Activated naive CD8-positive, alpha-beta T cell treated with anti-CD3 and anti-CD28 coated beads, Interleukin-2, amount 50 U/mL, for 16 hours (primary cell): ENCODE measurements at places on chromosomes 16 and 17.

DNA sequence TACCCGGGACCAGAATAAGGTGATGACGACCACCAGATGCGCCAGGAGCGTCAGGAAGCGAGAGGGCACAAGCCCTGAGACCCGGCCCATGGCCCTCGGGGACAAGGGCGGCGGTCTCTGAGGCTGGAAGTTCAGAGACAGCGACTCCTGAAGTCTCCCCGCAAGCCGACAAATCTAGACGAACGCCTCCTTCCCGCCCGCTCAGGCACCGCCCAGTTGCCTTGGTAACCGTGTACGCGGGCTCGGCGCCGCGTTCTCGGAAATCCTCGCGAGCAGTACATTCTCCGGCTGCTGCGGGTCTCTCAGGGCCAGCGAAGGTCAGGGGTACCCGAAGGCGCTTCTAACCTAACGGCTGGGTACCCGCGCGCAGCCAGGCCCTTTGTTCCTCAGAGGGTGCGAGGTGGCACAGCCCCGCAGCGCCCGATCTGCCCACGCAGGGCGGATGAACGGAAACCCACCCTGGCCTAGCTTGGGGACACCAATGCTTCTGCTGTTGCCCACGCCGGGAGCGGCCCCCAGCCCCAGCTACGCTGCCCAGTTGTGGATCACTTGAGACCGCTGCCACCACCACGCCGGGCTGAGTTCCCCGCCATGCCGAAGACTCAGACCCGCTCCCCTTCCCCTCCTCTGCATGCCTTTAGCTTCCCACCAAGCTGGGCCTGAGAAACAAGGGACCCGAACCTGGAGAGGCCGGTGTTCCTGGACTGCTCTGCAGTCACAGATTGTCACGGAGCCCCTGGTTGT lies at the start of gene TMEM107:
Gene TMEM107 (minus strand): TSS at position 184 of the 744 bp plus-strand sequence. CDS start 94 bp downstream, at position 90.
- DNase-seq: peak; percentile 64

GRCh38 chr17:38715216-38715943 lies 10.3 kb downstream of the MLLT6 start:
- no peak for DNase-seq

- DNase-seq: no peak
Observed at GRCh38 chr16:968620-969019, 2.2 kb downstream of the LMF1 start.

DNA sequence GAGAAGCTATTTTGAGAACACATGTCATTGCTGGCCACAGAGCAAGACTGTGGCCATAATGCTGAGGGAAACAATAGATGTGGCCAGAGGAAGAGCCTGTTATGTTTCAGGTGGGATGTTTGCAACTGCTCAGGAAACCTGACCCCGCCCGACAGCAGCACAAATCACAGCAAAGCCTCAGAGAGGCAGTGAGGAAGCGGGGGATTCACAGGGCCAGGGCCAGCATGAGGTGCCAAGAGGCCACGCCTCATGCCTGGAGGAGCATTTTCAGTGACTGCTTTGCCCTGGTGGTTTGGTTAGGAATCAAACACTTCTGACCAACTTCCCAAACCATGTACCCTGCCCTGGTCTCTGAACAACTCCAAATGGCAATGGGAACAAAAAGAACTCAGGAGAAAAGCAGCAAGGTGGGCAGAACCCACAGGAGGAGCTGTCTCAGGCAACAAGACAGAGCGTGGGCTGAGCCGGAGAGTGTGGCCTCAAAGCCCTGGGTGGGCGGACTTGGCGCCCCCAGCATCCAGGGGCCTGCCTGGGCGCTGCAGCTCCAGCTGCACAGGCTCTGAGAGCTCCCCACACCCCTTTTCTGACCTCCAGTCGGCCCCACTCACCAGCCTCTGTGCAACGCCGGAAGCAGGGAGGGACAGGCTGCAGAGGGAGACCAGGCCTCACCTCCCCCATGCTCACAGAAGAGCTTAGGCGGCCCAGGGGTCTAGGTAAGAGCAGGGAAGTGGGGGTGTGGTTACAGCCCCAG lies 20.6 kb downstream of the HIC1 start:
- no peak for DNase-seq

GRCh38 chr17:9270921-9271320 lies 249.6 kb downstream of the NTN1 start:
- DNase-seq: no peak

- no peak for DNase-seq
Observed at GRCh38 chr17:71869293-71869692, 251.5 kb upstream of the SOX9 start.

DNA sequence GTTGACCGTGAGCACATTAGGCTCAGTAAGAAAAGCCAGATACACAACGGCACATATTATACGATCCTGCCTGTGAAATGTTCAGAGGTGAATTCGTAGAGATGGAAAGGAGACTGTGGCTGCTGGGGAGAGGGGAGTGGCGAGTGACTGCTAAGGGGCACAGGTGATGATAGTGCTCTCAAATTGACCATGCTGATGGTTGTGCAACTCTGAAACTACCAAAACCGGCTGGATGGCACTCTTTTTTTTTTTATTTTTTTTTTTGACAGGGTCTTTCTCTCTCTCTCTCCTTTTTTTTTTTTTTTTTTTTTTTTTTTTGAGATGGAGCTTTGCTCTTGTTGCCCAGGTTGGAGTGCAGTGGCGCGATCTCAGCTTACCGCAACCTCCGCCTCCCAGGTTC lies 8.1 kb upstream of the SEC14L5 start:
- no peak for DNase-seq

- DNase-seq: no peak
Observed at GRCh38 chr16:23031508-23032098, 117.6 kb downstream of the USP31 start.

DNA sequence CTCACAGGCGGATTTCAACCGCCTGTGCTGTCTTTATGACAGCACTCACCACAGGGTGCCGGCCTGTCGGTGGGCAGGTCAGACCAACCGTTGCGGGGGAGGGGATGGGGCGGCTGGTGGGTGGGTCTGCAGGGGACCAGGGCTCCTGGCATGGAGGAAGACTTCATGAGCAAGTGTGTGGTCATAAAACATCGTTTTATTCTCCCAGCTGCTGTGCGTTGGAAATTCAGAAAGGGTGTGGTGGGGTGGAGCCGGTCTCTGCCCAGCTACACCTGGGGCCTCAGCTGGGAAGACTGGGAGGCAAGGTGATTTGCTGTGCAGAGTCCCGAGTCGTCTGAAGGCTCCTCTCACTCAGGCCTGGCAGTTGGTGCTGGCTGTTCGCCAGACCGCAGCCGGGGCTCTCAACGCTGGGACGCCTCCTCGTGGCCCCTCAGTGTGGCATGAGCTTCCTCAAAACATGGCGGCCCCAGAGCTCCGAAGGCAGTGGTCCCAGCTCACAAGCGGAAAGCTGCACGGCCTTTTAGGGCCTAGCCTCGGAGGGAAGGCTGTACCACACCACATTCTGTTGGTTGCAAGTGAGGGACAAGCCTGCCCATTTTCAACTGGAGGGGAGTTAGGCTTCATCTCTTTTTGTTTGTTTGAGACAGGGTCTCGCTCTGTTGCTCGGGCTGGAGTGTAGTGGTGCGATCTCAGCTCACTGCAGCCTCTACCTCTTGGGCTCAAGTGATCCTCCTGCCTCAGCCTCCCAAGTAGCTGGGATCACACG lies 45.8 kb upstream of the GSE1 start:
- DNase-seq: no peak

GRCh38 chr16:75578212-75578611 lies 12.0 kb downstream of the GABARAPL2 start:
- no peak for DNase-seq

- DNase-seq: no peak
Observed at GRCh38 chr17:48612456-48612853, 1.6 kb upstream of the HOXB7 start.

DNA sequence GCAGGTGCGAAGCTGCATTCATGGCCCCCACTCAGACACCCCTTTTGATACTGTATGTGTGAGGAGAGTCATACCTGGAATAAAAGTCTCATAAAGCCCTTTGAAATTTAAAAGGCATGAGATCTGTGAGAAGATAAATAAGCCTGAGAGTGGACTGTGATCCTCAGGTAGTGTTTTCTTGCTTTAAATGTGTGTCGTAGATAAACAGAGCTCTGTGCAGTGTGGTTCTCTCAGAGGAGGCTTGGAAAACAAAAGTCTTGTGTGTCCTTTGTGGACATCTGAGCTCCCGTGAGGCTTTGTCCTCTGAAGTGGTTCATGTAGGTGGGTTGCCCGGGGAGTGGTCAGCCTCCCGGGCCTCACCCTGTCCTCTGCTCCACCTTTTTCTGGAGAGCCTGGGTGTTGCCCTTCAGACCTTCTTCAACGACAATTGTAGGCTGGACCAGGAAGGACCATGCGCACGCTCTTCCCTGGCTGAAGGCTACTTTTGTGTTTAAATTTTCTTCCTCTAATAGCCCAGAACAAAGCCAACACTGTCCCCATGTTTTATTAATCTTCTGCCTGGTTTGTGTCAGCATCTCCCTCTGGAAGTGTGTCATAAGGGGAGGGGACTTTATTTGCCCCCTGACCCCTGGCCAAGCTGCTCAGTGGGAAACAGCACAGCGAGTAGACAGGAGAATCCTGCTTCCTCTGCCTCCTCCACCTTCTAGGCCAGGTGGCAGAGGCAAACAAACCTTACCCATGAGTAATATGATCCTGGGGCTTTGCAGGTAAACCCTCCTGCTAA lies 151.2 kb downstream of the MSI2 start:
- no peak for DNase-seq

GRCh38 chr16:16865374-16865773 lies 486.4 kb downstream of the NPIPA7 start:
- no peak for DNase-seq

- no peak for DNase-seq
Observed at GRCh38 chr16:4373909-4374742, 2.5 kb downstream of the VASN start.

DNA sequence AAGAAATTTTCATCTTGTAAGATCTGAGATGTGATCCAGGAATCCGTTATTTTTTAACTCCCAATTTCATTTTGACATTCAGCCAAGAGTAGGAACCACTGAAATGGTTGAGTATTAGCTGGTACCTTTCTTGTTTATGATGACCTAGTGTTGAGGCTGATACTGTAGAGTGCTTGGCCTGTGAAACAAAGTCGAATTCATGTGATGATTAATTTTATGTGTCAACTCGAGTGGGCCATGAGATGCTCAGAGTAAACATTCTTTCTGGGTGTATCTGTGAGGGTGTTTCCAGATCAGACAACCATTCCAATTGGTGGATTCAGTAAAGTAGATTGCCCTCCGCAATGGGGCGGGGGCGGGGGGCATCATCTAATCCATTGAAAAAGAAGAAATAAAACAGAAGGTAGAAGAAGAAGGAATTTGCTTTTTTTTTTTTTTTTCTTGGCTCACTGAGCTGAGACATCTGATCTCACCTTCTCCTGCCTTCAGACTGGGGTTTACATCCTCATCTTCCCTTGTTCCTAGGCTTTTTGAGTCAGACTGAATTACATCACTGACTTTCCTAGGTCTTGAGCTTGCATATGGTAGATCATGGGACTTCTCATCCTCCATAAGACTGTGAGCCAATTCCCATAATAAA lies 264.6 kb upstream of the KCNJ16 start:
- no peak for DNase-seq

DNA sequence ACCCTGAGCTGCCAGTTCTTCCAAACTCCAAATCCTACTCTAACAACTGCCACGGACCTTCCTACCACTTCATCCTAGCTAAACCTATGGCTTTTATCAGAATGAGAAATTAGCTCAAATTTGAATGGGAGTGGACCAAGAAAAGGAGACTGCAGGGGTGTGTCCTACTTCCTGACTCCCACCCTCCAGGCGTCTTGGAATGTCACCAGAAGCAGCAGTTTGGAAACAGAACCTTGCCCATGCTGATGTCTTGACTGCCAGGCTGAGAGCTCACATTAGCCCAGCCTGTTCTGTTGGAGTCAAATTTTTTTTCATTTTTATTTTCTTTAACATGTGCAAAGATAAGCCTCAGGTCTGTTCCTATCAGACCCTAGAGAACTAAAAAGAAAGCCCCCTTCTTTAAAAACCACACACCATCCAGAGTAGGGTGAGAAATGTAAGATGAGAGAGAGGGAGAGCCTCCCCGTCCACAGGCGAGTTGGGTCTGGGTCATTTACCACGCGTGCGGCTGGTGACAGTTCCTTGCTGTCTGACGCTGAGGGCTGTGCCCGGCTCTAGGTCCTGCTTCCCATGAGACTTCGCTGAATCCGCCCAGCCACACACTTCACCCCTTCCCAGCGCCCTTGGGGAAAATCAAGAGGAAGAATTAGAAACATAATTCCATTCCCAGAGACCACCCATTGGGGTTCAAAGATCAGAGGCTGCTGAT lies 54.3 kb downstream of the WNT3 start:
- DNase-seq: no peak

GRCh38 chr16:86533076-86533475 lies 22.0 kb downstream of the MTHFSD start:
- no peak for DNase-seq

DNA sequence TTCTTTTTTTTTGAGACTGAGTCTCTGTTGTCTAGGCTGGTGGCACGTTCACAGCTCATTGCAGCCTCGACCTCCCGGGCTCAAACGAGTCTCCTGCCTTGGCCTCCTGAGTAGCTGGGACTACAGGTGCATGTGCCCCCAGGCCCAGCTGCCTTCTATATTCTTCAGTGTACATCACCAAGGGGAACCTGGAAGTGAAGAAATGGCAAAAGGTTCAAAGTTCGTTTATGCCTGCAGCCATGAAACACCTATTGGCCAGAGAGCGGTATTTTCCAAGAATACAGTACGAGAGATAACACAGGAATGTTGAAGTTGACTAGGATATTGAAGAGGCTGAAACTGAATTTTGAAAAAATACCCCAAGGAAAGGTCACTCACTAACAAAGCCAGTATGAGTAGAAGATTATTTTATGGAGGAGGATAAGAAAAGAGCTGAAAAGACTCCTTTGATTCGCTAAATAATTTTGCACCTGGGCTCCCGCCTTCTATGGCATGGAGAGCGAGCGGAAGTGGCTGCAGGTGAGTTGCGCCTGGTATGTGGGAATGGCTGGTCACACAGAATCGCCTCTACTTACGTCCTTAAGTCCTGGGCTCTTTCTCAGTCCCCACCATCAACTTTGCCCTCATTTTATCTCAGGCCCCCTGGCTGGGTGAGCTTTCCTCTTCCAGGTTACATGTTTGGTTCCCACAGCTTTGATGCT lies 9.8 kb downstream of the ST6GALNAC1 start:
- DNase-seq: no peak

GRCh38 chr17:3964203-3965117 lies at the start of gene ATP2A3:
Gene ATP2A3 (minus strand): TSS chr17:3964437. CDS start chr17:3964291, 146 bp downstream.
- DNase-seq: peak; percentile 19

- DNase-seq: peak; percentile 56
Observed at GRCh38 chr16:27109666-27110523, 43.2 kb downstream of the C16orf82 start.
